ENCODE measurements at places on chromosomes 2 and 18. TPM values are rescaled to one million over a fixed set of nuclear protein-coding genes. Genes with fewer than 3 reads are reported as not detected.

GRCh38 chr2:18934886-18935285 lies 345.5 kb upstream of the NT5C1B start:
- no peak overlapping the region for H3K4me3 ChIP-seq
- no peaks in the 10 kb centered on the region for H3K36me3 ChIP-seq
- DNase-seq = no peak
- H3K27me3 ChIP-seq = no peaks in the 10 kb centered on the region
- H3K4me1 ChIP-seq = no peaks in the 10 kb centered on the region

- H3K36me3 ChIP-seq = no peaks in the 10 kb centered on the region
- no peak overlapping the region for H3K27ac ChIP-seq
- H3K27me3 ChIP-seq = no peaks in the 10 kb centered on the region
- H3K4me1 ChIP-seq = peaks cover 31% of the 10 kb centered on the region
- no peak overlapping the region for H3K4me3 ChIP-seq
Observed at GRCh38 chr2:1406434-1406833, 6.8 kb upstream of the TPO start.

GRCh38 chr2:13543550-13543949 lies 826.8 kb downstream of the TRIB2 start:
- H3K27ac ChIP-seq = no peak overlapping the region
- no peak for DNase-seq
- no peaks in the 10 kb centered on the region for H3K4me1 ChIP-seq
- no peaks in the 10 kb centered on the region for H3K27me3 ChIP-seq
- H3K36me3 ChIP-seq = no peaks in the 10 kb centered on the region

- no peaks in the 10 kb centered on the region for H3K27me3 ChIP-seq
- no peak for DNase-seq
- no peaks in the 10 kb centered on the region for H3K36me3 ChIP-seq
- peaks cover 6% of the 10 kb centered on the region for H3K4me1 ChIP-seq
- no peak overlapping the region for H3K27ac ChIP-seq
Observed at GRCh38 chr2:238100821-238101771, 956 bp downstream of the ESPNL start.

DNA sequence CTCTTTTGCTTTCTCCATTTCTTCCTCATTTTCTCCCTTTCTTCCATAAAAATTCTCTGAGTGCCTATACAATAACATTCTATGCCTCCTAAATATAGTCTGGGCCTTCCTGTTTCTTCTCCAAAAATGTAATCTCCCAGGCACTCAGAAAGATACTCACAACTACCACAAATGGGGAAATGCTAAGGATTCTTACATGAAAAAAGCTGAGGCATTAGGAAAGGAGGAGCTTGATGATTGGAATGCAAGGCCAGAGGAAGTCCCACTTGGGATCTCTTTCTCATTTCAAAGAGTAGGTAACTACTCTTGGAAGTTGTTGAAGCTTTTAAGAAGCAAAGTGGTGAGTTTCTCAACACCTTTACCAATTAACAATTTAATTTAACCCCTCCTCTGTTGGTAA lies 3.4 kb downstream of the VSNL1 start:
- no peaks in the 10 kb centered on the region for H3K36me3 ChIP-seq
- no peak overlapping the region for H3K4me3 ChIP-seq
- no peaks in the 10 kb centered on the region for H3K4me1 ChIP-seq
- no peak overlapping the region for H3K27ac ChIP-seq
- H3K27me3 ChIP-seq = peaks cover 3% of the 10 kb centered on the region

DNA sequence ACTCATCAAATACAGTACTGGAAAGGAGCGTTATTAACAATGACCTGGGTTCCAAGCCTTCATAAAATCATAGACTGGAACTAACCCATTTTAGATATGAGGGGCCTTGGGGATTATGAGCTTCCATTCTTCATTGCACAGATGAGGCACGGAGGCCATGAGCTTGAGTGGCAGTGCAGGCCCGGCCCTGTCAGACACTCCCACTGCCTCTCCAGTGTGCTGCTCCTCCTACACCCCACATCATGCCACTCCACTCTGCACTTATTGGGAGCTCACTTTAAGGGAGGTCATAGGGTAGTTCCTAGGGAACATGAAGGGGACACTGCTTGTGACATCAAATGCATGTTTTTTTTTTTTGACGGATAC lies 77.9 kb downstream of the TSN start:
- H3K36me3 ChIP-seq = no peaks in the 10 kb centered on the region
- H3K27ac ChIP-seq = no peak overlapping the region
- H3K27me3 ChIP-seq = no peaks in the 10 kb centered on the region
- no peaks in the 10 kb centered on the region for H3K4me1 ChIP-seq
- H3K4me3 ChIP-seq = no peak overlapping the region

- H3K36me3 ChIP-seq = no peaks in the 10 kb centered on the region
- H3K4me3 ChIP-seq = no peak overlapping the region
- DNase-seq = no peak
Observed at GRCh38 chr18:12113999-12114646, 20.5 kb downstream of the ANKRD62 start.

DNA sequence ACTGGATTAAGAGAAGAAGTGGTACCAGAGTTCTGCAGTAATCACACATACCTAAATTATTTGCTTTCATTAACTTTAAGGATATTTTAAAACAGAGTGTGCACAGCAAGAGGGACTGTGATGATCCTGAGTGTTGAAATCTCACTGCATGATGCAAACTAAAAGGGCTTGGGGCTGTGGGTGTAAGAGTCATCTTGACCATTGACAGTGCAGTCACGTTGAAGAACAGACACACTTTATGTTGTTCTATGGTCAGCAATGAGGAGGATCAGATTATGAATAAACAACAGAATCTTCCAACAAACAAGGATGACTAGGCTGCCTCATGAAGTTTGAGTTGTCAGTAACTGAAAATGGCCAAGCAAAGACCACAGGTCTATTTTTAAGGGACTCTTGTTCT lies 87.2 kb upstream of the GALNT5 start:
- H3K36me3 ChIP-seq = no peaks in the 10 kb centered on the region
- no peak overlapping the region for H3K4me3 ChIP-seq
- no peaks in the 10 kb centered on the region for H3K27me3 ChIP-seq
- no peaks in the 10 kb centered on the region for H3K4me1 ChIP-seq
- no peak for DNase-seq
- no peak overlapping the region for H3K27ac ChIP-seq

GRCh38 chr2:105082107-105082506 lies 44.2 kb downstream of the MRPS9 start:
- H3K4me1 ChIP-seq = no peaks in the 10 kb centered on the region
- no peak for DNase-seq
- no peaks in the 10 kb centered on the region for H3K36me3 ChIP-seq

- no peaks in the 10 kb centered on the region for H3K36me3 ChIP-seq
- H3K4me3 ChIP-seq = no peak overlapping the region
- H3K27me3 ChIP-seq = no peaks in the 10 kb centered on the region
- no peaks in the 10 kb centered on the region for H3K4me1 ChIP-seq
- DNase-seq = no peak
Observed at GRCh38 chr2:176685908-176686307, 416.7 kb downstream of the MTX2 start.

- DNase-seq = no peak
- H3K4me1 ChIP-seq = no peaks in the 10 kb centered on the region
- H3K27ac ChIP-seq = no peak overlapping the region
- no peak overlapping the region for H3K4me3 ChIP-seq
- H3K36me3 ChIP-seq = no peaks in the 10 kb centered on the region
- no peaks in the 10 kb centered on the region for H3K27me3 ChIP-seq
Observed at GRCh38 chr18:73735836-73736235, 411.8 kb downstream of the FBXO15 start.

GRCh38 chr18:51164342-51164741 lies 33.1 kb downstream of the MEX3C start:
- H3K4me3 ChIP-seq = no peak overlapping the region
- H3K4me1 ChIP-seq = no peaks in the 10 kb centered on the region
- H3K27ac ChIP-seq = no peak overlapping the region
- H3K27me3 ChIP-seq = no peaks in the 10 kb centered on the region
- no peaks in the 10 kb centered on the region for H3K36me3 ChIP-seq

- DNase-seq = no peak
- H3K27ac ChIP-seq = peak overlapping the region; percentile 27
- H3K27me3 ChIP-seq = no peaks in the 10 kb centered on the region
Observed at GRCh38 chr2:160427629-160428404, 65.8 kb downstream of the RBMS1 start.

- H3K4me1 ChIP-seq = no peaks in the 10 kb centered on the region
- H3K27me3 ChIP-seq = no peaks in the 10 kb centered on the region
- DNase-seq = no peak
- H3K4me3 ChIP-seq = no peak overlapping the region
- H3K27ac ChIP-seq = no peak overlapping the region
Observed at GRCh38 chr2:219302412-219302968, 6.7 kb downstream of the PTPRN start.

GRCh38 chr18:76408480-76409067 lies 86.5 kb downstream of the ZNF516 start:
- no peaks in the 10 kb centered on the region for H3K36me3 ChIP-seq
- no peaks in the 10 kb centered on the region for H3K27me3 ChIP-seq
- H3K4me3 ChIP-seq = no peak overlapping the region

DNA sequence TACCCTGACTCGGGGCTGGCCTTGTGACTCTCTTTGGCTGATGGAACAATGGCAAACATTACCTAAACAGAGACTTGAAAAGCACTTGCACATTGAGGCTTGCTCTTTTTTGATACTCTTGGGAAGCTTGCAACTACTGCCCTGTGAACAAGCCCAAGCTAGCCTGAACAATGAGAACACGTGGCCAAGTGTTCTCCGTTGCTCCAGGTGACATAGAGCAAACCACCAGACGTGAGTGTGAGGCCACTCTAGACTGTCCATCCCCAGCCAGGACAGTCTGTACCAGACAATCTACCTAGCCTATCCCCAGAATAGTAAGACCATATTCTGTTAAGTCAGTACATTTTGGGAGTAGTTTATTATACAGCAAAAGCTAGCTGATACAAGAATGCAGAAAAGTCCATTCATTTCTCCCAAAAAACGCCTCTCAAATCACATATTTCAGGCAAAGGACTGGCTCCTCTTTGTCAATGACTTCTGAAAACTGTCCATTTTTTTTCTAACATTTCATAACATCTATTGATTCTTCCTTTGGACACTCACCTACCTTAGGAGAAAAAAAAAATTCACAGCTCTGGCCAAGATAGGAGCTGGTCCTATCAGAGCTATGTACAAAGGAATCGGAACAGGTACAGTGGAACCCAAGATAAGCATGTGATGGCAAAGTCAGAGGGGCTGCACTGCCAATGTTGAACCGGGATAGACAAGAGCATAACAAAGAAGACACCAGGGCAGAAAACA lies 142.1 kb upstream of the PKDCC start:
- DNase-seq = no peak
- H3K4me1 ChIP-seq = no peaks in the 10 kb centered on the region
- H3K4me3 ChIP-seq = no peak overlapping the region

- H3K4me3 ChIP-seq = no peak overlapping the region
- H3K36me3 ChIP-seq = no peaks in the 10 kb centered on the region
- H3K4me1 ChIP-seq = no peaks in the 10 kb centered on the region
- H3K27me3 ChIP-seq = no peaks in the 10 kb centered on the region
Observed at GRCh38 chr18:57915248-57915647, 112.1 kb upstream of the ATP8B1 start.

GRCh38 chr2:72893594-72894319 lies 6.5 kb downstream of the SPR start:
- no peak overlapping the region for H3K27ac ChIP-seq
- H3K4me1 ChIP-seq = peaks cover 10% of the 10 kb centered on the region
- no peak overlapping the region for H3K4me3 ChIP-seq

DNA sequence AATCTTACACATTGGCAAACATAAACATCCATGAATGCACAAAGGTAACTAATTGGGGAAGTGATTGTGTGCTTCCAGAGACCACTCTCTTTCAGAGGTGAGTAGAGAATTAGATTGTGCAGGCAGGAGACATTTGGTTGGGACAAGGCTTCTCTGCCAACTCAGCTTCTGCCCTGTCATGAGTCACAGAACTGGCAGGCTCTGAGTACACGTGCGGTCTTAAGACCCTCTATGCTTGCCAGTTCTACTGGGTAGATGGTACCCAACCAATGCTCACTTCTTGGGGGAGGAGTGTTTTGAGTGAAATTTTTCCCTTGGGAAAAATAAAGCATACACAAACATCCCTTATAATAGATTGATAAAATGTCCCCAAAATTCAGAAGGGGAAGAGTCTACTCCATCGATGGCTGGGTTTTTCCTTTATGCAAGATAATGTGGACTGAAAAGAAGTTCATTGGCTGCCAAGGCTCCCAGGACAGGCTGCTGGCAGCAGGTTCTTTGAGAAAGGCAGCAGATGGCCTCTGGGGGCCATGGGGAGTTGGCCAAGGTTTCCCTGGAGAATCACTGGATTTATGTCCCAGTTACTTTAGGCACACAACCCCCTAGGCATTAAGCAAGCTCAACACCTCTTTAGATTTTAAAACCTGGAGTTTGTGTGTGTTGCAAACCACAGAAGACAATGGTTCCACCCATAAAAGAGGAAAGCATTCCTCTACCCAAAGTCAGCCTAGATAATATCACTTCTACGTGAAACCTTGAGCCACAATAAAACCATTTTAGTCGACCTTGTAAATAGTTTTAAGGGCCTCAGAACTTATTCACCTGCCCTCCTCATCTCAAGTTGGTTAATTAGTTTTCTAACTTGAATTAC lies 417.0 kb downstream of the TXNL1 start:
- no peak overlapping the region for H3K4me3 ChIP-seq
- no peak for DNase-seq
- H3K27ac ChIP-seq = no peak overlapping the region
- H3K36me3 ChIP-seq = no peaks in the 10 kb centered on the region
- H3K4me1 ChIP-seq = no peaks in the 10 kb centered on the region

DNA sequence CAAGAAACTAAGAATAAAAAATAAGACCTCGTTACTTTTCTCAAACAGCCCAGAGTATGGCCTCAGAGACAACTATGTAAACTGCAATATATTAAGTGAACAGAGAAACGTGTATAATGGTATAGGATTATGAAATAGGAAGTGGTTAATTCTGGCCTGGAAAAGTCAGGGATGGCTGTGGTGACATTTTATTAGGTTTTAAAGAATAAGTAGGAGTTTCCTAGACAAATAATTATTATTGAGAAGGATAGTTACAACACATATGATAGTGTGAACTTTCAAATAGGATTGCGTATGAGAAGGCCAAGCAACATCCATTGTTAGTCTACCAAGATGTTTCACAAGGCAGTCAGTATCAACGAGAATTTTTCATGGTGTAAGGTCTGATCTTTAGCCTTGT lies 244.1 kb downstream of the LPIN1 start:
- no peak for DNase-seq
- H3K27me3 ChIP-seq = no peaks in the 10 kb centered on the region
- no peaks in the 10 kb centered on the region for H3K36me3 ChIP-seq
- H3K27ac ChIP-seq = no peak overlapping the region
- H3K4me1 ChIP-seq = no peaks in the 10 kb centered on the region
- H3K4me3 ChIP-seq = no peak overlapping the region

- H3K27me3 ChIP-seq = no peaks in the 10 kb centered on the region
- H3K36me3 ChIP-seq = peaks cover 22% of the 10 kb centered on the region
- DNase-seq = no peak
- H3K4me3 ChIP-seq = no peak overlapping the region
Observed at GRCh38 chr2:233471291-233472035, 95.1 kb downstream of the USP40 start.

AGXT gene
- total RNA-seq = not detected

DSG2 gene
- 47.7 TPM for total RNA-seq

IL1RL1 gene
- total RNA-seq = 1.0 TPM

FER1L5 gene
- 0.13 TPM for total RNA-seq

NPPC gene
- total RNA-seq = not detected

STARD6 gene
- not detected for total RNA-seq

EPAS1 gene
- total RNA-seq = 196 TPM

RNF152 gene
- 19.4 TPM for total RNA-seq

CENPA gene
- total RNA-seq = not detected

All from thyroid gland (tissue), 4 donors.